Gastrocnemius medialis (tissue), 4 donors: ENCODE measurements at places on chromosomes 7 and 10.

- no peaks in the 10 kb centered on the region for H3K27me3 ChIP-seq
- H3K4me3 ChIP-seq: no peak overlapping the region
- H3K36me3 ChIP-seq: no peaks in the 10 kb centered on the region
- no peak for DNase-seq
Measured at GRCh38 chr10:95588025-95588424, 26.9 kb upstream of the SORBS1 start.

DNA sequence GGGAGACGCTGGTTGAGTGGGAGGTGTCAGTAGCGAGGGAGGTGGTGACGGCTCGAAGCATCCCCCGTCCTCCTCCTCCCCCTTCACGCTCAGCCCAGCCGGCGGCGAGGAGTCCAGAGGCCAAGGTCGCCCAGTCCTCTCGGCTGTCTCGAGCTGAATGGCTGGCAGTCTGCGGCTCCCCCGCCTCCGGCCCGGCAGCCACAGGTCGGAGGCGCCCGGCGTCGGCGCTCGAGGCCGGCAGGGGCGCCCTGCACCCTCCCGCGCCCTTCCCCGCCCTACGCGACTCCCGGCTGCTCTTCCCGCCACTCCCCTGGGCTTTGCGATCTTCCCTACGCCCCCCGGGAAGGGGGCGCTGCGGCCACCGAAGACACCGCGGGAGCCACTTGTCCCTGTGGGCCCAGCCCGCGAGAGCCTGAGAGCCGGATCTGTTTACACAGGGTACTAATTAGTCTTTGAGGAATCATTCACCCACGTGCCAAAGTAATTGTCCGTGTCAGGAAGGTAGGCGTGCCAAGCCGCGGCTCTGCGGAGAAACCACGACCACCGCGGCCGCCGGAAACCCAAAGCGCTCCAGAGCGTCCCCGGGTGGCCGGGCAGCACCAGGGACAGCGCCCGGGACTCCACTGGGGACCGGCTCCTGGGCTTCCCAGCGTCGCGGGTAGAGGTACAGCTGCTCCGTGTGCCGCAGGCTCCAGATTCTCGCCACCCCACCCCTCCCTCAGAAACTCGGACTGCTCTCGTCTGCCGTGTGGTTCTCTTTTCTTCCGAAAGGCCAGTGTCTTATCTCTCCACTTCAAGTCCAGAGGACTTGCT lies at the start of gene NXPH1:
Gene NXPH1 (plus strand): TSS at position 133 of the 813 bp plus-strand sequence.
- no peak within 1 kb of the TSS for H3K27ac ChIP-seq
- no peak within 1 kb of the TSS for H3K4me3 ChIP-seq
- no peaks in the 10 kb centered on the region for H3K4me1 ChIP-seq
- DNase-seq: no peak

DNA sequence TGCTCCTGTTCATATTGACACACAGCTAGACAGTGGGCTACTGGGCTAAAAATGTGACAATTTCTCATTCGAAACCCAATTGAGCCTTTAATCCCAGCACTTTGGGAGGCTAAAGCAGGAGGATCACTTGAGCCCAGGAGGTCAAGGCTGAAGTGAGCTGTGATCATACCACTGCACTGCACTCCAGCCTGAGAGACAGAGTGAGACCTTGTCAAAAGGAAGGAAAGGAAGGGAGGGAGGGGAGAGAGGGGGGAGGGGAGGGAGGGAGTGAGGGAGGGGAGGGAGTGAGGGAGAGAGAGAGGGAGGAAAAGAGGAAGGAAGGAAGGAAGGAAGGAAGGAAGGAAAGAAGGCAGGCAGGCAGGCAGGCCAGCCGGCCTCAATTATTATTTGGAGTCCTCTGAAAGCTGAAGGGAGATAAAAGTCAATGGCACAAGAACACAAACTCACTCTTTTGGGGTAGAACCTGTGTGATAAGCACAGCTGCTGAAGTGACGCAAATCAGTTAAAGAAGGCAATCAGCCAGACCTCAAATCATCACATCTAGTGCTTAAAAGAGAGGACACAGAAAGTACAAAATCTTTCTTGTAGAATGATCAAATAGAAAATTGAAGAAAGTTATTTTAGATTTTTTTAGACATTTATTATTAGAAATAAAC lies 98.1 kb downstream of the CCDC71L start:
- no peak overlapping the region for H3K27ac ChIP-seq
- no peak overlapping the region for H3K4me3 ChIP-seq
- no peaks in the 10 kb centered on the region for H3K36me3 ChIP-seq
- DNase-seq: no peak
- no peaks in the 10 kb centered on the region for H3K4me1 ChIP-seq
- no peaks in the 10 kb centered on the region for H3K27me3 ChIP-seq

DNA sequence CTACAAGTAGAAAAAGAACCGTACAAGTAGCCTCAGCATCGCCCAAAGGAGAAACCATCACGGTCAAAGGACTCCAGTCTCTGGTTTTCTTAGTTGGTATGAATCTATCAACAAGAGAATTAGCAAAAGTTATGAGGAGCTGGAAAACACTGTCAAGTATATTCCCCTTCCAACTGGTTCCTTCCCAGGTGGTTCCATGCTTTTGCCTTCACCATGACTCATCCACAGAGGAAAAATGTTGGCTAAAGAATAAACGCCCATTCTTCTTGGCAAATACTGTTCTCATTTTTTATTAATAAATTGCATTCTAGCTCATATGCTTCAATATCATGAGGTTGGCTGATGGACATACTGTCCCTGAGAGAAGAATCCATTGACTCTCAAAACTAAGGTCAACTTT lies 6.4 kb downstream of the ELMO1 start:
- H3K4me3 ChIP-seq: no peak overlapping the region
- H3K27me3 ChIP-seq: peaks cover 3% of the 10 kb centered on the region
- peak overlapping the region; percentile 66 for H3K27ac ChIP-seq
- no peak for DNase-seq
